Activated CD4-positive, alpha-beta T cell treated with anti-CD3 and anti-CD28 coated beads for 36 hours (primary cell): ENCODE measurements at places on chromosomes 1 and 21.
A peak's percentile ranks its signal among the peaks of the same experiment; 100 is the strongest.

- DNase-seq, result peak; percentile 67
These were observed 32.1 kb downstream of the IL12RB2 start for GRCh38 chr1:67339623-67340343.

GRCh38 chr1:186325239-186325638 lies 49.8 kb downstream of the TPR start:
- no peak for DNase-seq

DNA sequence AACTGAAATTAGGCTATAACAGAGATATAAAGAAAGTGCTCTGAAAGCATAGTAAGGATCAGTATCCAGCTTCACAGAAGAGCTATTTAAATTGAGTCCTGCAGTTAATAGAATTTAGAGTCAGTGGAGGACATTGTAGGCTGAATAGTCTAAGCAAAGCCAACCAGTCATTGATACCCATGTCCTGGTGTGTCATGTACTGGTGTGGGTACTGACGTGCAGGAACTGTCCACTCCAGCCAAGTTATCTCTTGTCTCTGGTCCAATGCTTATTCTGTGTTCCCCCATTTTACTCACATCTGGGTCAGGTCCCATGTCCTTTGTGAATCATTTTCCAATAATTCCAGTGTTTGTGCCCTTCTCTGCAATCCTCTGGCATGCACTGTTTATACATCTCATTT lies 90.0 kb downstream of the MACF1 start:
- no peak for DNase-seq

GRCh38 chr1:39441797-39442196 lies 49.6 kb upstream of the BMP8A start:
- no peak for DNase-seq

GRCh38 chr21:30642564-30642963 lies at the start of gene KRTAP20-3:
KRTAP20-3 (plus strand) TSS chr21:30642864.
- no peak for DNase-seq

GRCh38 chr1:116920211-116920610 lies 10.5 kb downstream of the PTGFRN start:
- DNase-seq, result peak; percentile 23

- no peak for DNase-seq
These were observed 948.4 kb downstream of the MRPL39 start for GRCh38 chr21:24658926-24659325.

DNA sequence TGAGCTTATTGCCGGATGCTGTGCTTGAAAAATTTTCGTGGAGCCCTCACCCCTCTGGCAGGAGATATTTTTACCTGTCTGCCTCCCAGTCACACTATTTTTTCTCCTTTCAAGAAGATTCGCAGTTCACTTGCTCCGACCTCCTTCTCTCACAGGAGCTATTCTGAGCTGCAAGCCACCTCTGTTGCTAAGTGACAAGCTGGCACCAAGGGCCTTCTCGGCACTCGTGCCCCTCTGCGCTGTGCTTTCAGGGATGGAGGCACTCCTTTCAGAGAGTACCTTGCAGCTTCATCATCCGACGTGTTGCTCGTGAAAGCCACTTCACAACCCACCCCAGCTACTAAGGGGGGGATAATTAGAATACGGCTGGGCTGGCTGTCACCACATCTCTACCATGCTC lies 11.6 kb downstream of the SLC6A17 start:
- DNase-seq, result no peak

DNA sequence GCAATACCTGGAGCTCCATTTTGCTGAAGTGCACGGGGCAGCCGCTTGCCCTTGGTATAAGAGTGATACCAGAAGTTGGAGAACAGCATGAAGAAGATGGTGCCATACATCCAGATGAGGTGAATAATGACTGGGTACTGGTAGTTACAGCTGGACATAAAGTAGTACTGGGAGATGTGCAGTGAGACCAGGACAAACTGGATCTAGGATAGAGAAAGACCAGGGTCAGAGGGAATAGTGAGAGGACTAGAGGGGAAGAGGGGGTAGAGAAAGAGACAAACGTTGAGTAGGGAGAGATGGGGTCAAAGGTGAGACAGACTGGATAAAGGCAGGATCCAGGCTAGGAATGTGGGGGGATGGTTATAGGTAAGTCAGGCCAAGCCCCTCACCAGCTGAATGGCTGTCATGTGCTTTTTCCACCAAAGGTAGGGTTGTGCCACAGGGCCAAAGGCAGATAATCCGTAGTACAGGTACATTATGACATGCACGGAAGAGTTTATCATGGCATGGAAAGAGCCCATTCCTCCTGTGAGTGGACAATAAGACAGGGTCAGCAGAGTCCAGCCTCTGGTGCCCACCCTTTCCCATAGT lies 3.8 kb downstream of the ELOVL1 start:
- no peak for DNase-seq

DNA sequence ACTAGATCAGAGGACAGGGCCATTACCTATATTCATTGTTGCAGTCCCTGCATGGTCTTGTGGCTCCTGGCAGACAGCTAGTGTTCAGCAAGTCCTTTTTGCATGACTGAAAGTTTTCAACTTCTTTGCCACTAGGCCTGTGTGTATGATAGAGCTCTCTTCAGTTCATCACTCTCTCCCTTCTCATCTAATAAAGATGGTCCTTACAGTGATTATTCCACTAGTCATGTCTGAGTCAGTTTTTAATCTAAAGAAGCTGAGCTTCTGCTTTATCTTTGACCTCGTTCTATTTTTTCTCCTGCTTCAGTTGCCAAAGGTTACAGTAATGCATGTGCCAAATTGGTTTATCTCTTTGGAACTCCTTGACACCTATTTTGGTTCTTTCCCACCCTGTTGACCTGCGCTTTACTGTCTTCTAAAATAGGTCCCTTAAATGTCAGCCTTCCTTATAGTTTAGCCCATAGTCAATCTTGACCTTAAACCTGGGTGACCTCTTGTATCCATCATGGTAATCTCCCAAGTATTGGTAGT lies 6.4 kb downstream of the CXADR start:
- no peak for DNase-seq

GRCh38 chr1:234718496-234719453 lies 108.8 kb upstream of the IRF2BP2 start:
- DNase-seq, result no peak

- no peak for DNase-seq
These were observed 2.3 kb downstream of the KRTCAP2 start for GRCh38 chr1:155170806-155171205.

DNA sequence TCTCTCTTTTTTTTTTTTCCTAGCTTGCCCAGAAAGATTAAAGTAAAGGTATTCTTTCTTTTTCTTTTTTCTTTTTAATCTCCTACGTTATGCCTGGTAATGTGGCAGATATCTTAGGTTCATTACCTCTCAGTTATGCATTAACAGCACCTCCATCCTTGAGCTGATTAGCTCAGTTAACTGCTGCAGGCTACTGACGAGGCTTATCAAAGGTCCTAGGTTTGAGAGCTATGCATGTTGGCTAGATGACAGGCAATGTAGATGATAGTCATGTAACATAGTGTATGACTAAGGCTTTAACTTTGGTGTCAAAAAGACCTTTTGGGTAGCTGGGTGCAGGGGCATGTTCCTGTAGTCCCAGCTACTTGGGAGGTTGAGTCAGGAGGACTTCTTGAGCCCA lies 53.7 kb upstream of the CACYBP start:
- DNase-seq, result no peak

GRCh38 chr1:107748531-107748930 lies 216.4 kb downstream of the VAV3 start:
- no peak for DNase-seq

DNA sequence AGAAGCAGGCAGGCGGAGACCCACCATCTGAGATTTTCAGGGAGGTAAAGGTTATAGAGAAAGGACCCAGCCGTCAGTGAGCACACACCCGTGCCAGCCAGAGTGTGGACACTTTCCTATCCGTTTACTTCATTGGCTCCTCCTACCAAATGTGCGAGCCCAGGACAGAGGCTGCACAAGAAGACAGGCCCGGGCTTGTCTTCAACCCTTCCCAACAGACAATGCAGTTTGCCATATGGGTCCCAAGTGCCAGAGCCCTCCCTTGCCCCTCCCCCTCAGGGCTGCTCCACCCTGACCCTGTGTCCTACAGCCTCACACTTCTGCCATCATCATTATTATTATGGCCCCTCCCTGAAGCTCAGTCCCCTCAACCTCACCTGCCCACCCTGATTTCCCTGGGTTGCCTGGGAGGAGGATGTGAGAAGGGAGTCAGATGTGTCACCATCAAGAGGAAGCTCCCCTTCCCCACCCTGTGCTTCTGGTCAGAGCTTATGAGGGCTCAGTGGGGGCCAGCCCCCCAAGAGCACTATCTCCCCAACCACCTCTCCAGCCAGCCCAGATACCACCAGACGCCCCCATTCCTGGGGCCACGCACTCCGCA lies 9.4 kb downstream of the LAPTM5 start:
- no peak for DNase-seq

- DNase-seq, result no peak
These were observed 157.2 kb upstream of the TMEM51 start for GRCh38 chr1:14996133-14997050.

- DNase-seq, result no peak
These were observed 17.0 kb upstream of the BLACAT1 start for GRCh38 chr1:205472737-205473441.

- no peak for DNase-seq
These were observed 3.9 kb downstream of the SH2D5 start for GRCh38 chr1:20728371-20729154.
